Retinal pigment epithelial cell (primary cell): ENCODE measurements at places on chromosomes 2 and 18.

GRCh38 chr2:129481306-129482219, 497.9 kb upstream of the RAB6C start:
- DNase-seq, result no peak

GRCh38 chr2:165820296-165820695, 26.2 kb upstream of the GALNT3 start:
- DNase-seq, result no peak

DNA sequence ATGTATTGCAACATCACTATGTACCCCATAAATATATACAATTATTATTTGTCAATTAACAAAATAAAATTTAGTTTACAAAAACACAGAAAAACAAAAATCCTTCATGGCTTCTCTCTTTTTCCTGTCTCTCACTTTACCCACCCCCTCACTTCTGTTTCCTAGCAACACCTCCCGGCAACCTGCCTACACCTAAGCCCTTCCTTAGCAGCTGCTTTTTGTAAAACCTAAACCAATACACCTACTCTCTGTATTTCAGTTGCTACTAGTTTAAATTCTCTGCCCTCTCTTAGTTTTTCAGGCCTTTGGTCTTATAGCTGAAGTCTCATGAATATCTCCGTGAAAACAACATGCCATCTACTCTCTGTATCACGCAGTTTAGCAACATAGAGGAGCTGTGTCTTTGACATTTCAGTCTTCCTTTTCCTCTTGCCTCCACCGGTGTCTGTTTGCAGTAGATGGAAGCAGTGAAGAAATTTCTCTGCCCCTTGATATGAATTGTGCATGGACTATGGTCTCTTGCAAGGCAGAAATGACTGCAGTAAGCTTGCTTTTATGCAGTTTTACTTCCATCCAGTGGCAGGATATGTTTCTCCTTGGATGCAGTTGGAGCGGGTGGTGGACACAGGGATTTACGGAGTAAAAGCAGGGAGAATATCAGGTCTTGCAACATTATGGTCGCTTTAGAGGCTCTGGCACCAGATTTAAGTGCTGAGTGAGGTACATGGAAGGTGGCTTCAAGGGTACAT, 42.0 kb upstream of the ZDBF2 start:
- DNase-seq, result no peak

GRCh38 chr2:14232217-14232616, 400.3 kb upstream of the LRATD1 start:
- DNase-seq, result no peak
